ENCODE measurements at places on chromosomes 6 and 20.
A peak's percentile ranks its signal among the peaks of the same experiment; 100 is the strongest.

- DNase-seq, result no peak
Measured at GRCh38 chr6:169292338-169293124, 38.9 kb upstream of the THBS2 start.

- DNase-seq, result peak; percentile 1
Measured at GRCh38 chr6:14763139-14763538, 482.7 kb upstream of the JARID2 start.

- no peak for DNase-seq
Measured at GRCh38 chr20:51076786-51077685, 54.1 kb upstream of the KCNG1 start.

DNA sequence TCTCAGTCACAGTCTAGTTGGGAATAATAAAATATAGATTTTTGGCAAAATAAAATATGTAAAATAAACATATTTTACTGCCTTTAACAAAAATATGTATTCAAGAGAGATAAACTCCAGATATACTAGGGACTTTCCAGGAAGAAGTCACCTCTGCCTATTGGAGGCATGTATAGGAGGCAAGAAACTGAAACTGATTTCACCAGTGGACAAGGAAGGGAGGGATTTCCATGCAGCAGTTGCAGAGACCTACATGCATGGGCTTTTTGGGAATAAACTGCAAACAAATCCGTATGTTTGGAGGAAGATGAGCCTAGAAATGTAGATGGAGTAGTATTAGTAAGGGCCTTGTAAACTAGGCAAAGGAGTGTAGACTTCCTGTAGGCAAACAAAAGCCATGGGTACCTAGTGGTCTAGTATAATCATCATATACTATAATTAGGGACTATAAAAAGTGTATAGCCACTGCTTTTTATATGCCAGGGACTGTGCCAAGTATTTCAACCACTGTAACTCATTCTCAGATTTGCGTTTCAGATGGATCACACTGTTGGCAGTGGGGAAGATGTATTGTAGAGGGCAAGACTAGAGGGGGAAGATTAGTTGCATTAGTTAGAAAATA is 38.9 kb downstream of the CD109 start:
- no peak for DNase-seq

DNA sequence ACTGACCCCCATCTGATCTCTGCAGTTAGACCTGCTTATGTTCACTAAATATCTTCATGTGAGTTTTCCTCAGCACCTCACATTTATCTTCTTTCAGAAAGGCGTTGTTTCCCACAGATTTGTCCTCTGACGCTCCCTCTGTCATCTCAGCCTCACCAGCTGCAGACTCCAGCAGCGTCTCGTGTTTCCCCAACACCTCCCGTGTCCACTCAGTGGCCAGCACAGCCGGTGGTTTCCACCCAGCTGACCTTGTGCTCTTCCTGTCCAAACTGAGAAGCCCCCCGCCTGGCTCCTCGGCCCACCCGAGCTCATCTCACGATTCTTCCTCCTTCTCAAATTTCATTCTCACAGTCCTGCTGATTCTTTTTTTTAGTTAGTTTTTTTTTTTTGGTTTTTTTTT is 12.5 kb downstream of the ERMARD start:
- no peak for DNase-seq

DNA sequence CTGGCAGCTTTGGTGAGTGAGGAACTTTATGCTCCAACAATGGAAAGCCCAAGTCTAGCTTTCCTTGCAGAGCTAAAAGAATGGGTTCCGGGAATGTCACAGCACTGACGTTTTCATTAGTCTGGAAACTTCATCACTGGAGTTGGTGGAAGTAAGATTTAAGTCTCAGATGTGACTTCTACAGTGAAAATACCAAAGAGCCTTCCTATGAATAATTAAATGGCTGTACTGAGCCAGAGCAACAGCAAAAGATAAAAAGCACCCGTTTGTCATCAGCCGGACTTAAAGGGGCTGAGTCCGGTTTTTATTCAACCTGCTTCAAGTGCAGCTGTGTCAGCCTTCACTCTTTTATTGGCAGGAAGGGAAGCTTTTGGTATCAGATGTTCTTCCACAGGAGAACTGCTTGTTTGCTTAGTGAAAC is 46.5 kb upstream of the SHLD1 start:
- DNase-seq, result no peak

DNA sequence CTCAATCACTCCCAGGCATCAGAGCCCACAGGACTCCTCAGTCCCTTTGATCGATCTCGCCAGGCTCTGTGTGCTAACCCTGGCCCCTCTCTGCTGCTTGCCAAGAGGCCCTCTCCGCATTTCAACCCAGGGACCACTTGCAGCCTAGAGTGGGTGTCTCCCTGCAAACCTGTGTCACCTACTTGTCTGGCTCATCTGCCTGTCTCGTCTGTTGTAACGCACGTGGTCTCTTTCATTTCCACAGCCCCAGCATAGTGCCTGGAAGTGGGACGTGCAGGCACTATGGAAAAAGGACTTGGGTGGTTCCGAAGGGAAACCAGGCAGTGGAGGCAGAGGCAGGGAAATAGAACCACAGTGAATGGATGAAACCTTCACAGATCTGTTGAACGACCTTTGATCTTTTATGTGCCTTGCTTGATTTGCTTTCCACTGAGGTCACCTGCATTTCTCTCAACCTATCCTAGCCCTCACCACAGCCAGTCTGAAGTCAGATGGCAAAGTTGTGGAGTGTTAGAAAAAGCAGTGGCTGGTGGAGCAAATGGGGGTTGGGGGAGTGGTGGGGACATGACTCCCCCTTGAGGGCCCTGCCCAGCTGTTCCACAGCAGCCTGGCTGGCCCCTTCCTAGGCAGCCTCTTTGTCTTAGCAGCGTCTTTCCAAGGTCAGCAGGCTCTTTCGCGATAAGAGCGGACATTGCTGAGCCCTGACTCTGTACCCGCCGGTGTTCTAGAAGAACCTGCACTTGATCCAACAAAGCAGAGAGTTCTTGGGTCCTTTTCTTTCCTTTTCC is 55.8 kb upstream of the TAGAP start:
- DNase-seq, result no peak
